Mucosa of gallbladder (tissue), 1 donor: ENCODE measurements at places on chromosomes 2 and 18. TPM values are rescaled to one million over a fixed set of nuclear protein-coding genes. Genes with fewer than 3 reads are reported as not detected.

FKBP1B gene
- total RNA-seq: 23.0 TPM

DCDC2C gene
- 0.14 TPM for total RNA-seq

SERPINB3 gene
- not detected for total RNA-seq

TUBB8B gene
- not detected for total RNA-seq

IL18R1 gene
- total RNA-seq: 6.2 TPM

ACMSD gene
- total RNA-seq: 47.0 TPM

MERTK gene
- 20.4 TPM for total RNA-seq

SKOR2 gene
- total RNA-seq: not detected

PLCL1 gene
- 4.4 TPM for total RNA-seq

CIDEA gene
- not detected for total RNA-seq

IFT172 gene
- total RNA-seq: 54.4 TPM

COLEC12 gene
- total RNA-seq: 4.9 TPM

XDH gene
- total RNA-seq: 4.6 TPM

RNF103 gene
- 93.3 TPM for total RNA-seq

MZT2B gene
- 220 TPM for total RNA-seq

GLI2 gene
- 9.2 TPM for total RNA-seq

CCDC141 gene
- total RNA-seq: 90.3 TPM

DTNA gene
- 53.4 TPM for total RNA-seq
